ENCODE measurements at places on chromosomes 7 and 10. TPM values are rescaled to one million over a fixed set of nuclear protein-coding genes. Genes with fewer than 3 reads are reported as not detected.
A peak's percentile ranks its signal among the peaks of the same experiment; 100 is the strongest.

DNA sequence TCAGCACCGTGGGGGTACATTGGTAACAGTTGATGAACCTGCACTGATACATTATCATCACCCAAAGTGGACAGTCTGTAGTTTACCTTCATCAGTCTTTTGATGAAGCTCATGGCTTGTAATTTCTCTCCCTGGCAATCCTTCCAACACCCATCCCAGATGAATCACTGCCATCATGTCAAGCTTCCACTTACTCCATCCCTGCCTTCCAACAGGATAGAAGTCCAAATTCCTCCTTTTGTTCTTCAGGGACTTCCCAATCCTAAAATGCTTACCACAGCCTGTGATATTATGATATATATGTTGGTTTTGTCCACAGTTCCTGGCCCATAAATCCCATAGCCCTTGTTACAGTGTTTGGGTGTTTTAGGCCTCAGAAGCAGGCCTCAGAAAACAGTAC lies 16.1 kb downstream of the SNX10 start:
- DNase-seq, result no peak

DNA sequence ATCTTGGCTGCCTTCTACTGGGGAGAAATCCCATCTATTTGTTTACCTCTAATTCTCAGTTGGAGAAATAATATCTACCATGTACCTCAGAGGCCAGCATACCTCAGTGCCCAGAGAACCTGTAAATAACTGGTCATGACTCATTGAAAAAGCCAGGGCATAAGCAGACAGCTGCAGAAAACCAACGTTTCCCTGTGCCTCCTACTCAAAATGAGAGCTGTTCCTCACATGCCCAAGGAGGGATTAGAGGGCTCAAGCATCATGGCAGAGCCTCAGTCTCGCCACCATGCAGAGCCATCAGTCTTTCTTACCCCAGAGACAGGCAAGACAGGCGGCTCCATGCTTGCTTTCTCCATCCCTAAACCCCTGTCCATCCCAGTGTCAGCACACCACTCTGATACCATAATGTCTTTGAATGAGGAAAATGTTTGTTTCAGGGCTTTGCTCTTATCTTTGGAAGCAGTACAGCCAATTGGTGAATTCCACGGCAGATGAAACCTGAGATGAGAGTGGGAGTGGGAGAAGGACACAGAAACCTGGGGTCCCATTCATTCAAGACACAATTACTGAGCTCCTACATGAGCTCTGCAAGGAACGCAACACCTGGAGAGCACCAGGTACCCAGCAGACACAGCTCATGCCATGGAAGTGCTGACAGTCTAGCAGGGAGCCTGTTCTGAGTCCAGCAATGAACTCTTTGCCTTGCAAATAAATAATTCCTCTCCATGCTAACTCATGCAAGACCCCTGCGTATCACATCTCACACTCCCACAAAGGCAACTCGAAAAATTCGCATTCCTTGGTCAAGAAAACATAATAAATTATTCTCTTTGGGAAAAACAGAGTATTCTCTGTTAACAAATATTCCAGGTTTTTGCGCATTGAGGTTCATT lies 21.1 kb downstream of the PON1 start:
- no peak for DNase-seq

GRCh38 chr7:137094-137891 lies 55.1 kb upstream of the FAM20C start:
- no peak for DNase-seq

DNA sequence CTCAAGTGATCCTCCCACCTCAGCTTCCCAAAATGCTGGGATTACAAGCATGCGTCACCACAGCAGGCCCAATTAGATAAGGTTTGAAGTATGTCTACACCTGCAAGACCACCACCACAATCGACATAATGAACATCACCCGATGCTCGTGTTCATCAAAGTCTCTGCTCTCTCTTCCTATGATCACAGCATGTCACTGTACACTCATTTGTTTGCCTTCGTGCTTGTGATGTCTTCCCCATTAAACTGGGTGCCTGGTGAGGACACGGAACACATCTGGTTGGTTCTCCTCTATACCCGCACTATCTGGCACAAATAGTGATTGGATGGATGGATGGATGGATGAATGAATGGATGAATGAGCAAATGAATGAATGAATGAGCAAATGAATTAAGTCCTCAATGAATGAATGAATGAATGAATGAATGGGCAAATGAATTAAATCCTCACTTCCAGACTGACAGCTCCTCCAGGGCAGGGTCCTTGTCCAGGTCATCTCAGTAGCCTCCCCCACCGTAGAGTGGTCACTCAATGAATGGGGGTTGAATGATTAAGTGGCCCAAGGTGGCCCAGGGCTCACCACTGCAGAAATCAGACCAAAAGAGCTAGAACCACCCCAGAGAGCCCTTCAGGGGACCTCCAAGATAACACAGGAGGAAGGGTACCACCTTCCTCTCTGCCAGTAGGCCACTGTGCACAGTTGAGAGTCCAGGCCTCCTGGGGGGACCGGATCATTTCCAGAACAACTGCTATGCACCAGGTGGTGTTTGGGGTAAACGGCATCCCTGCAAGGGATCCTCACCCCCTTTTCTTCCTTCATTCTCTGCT lies 101.9 kb upstream of the TNRC18 start:
- peak; percentile 25 for DNase-seq

- no peak for DNase-seq
These were observed 56.8 kb downstream of the TNS3 start for GRCh38 chr7:47525066-47525623.

DNA sequence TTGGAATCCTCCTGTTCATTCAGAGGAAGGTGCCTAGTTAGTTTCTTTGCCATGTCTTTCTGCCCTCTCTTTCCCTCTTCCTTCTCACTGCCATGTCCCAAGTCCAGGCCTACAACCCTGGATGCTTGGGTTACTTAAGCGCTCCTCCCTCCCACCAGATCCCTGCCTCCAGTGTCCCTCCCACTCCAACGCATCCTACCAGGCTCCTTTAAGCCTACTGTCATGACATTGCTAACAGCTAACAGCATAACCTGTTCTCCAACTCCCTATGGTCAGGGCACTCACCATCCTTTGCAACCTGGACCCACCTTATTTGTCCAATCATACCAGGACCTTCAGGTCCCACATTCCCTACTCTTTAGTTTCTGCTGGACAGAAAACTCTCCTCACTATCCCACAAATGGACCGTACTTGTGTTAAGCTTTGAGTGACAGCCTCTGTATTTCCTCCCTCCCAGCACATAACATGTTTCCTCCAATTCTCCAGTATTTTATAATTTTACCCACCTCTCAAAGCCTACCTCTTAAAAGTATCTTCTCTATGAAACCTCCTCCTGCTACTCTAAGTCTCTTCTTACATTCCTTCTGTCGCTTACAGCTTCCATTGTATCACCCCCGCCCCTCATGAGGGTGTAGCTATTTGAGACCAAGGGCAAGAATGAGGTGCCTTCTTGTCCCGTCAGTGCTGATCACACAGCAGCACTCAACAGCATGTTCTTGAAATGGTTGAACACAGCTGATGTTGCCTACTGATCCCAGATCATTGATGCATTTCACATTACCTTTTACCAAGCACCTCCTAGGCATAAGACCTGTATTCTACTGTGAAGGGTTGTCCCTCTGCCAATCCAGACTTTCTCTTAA lies 1.7 kb downstream of the BLNK start:
- DNase-seq, result no peak

DNA sequence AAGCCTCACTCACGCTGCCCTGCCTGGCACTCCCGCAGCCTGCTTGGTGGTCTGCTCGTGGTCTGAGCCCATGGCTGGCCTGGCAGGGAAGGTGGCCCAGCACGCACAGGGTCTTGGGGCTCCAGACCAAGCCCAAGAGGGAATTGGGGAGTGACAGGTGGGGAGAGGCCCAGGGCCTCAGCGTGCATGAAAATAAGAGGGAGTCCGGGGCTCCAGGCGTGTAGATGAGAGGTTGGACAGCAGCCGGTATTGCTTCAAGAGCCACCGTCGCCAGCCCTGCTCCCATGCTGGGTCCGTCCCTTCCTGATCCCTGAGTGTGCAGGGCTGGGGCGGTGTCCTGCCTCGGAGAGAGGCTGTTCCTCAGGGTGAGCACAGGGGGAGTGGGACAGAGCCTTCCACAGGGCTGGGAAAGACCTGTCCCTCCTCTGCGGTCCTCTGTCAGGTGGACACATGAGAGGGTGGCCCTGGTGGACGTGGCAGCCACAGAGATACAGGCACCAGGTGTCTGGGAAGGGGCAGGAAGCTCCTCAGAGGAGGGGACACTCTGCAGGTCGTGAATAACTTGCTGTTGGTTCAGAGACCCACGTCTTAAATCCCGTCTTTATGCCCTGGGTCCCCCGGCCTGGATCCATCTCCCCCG lies 113.1 kb downstream of the INPP5A start:
- no peak for DNase-seq

GRCh38 chr7:100061518-100062193 lies 12.1 kb downstream of the ZSCAN21 start:
- DNase-seq, result no peak

DNA sequence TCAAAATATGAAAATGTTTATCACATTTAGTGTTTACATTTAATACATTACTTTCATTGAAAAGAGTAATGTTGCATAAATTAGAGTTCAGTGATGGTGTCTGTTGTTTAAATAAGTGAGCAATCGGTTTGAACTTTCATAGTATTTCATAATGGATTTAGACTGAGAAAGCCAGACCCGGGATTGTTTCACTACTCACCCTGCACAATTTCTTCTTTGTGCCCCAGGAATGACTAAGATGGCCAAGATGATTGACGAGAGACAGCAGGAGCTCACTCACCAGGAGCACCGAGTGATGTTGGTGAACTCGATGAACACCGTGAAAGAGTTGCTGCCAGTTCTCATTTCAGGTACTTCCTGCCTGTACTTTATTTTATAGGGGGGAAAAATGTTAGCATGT lies 74.6 kb downstream of the VCL start:
- DNase-seq, result no peak

- no peak for DNase-seq
These were observed 22.5 kb upstream of the MMP21 start for GRCh38 chr10:125797994-125798662.

- DNase-seq, result peak; percentile 69
These were observed 31.9 kb downstream of the BEND7 start for GRCh38 chr10:13496931-13497330.

DNA sequence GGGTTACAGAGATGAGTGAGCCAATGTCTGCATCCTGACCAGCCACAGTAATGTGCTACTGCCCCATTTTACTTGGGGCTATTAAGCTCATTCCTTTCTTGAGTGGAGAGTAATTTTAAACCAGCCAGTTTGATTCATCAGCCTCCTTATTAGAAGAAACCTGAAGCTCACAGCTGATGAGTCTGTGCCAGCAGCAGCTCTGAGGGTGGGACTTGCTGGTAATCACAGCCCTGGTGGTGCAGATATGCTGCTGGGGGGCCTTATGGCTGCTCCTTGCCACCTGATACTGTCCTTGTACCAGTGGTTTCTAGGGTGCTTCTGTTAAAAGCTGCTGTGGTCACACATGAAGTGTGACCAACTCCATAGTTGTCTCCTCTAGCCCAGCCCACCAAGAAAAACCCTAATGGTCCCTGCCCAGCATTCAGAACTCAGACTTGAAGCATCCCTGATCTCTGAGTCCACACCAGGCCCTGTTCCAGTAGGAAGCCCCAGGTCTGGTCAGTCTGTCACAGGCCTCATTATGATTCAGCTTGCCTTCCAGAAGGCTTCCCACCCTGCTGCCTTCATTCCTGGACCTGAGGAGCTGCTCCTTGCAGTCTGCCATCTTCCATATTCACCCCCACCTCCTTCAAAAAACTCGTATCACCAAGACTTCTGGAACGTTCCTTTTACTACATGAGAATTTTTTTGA lies 28.9 kb upstream of the RBM20 start:
- no peak for DNase-seq

DNA sequence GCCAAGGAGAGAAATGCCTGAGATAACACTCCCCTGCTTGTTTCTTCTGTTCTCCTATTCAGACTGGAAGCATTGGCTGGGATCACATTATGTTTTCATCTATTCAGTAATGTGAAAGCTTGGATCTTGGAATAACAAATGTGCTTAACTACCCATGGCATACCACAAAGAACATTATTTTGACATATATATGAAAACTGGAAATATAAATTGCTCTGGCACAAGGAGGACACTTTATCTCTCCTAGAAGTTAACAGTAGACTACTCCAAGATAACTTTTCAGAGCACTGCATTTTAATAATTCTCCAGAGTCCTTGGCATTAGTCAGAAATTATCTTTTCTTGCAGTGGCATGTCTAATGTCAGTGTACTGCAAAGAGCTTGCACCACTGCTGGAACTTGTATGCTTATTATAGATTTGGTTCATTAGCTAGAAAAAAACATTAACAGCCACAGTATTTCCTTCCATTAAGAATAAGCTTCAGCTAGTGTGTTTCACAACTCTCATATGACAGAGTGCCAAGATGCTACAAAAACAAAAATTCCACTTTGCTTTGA lies 169.3 kb upstream of the LRRN3 start:
- DNase-seq, result no peak

DNA sequence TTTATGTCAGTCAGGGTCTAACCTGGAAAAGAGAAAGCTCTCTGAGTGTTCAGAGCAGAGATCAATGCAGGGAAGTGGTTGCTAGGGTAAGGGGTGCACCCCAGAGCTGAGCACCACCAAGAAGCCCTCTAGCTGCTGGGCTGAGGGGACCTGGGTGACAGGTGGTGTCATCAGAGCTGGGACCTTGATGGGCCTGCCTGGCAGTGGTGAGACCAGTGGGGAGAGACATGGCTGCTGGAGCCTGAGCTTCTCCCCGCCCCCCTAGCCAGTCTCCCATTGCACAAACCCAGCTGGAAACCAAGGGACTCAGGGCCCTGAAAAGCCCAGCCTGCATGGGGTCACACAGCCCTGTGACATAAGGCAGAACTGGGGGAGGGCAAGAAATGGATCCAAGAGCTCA lies 49.1 kb upstream of the OSBPL3 start:
- no peak for DNase-seq

- DNase-seq, result peak; percentile 88
These were observed 7.8 kb upstream of the TRIM56 start for GRCh38 chr7:101077303-101078086.

GRCh38 chr7:118054529-118054928 lies 129.4 kb upstream of the LSM8 start:
- no peak for DNase-seq

GRCh38 chr7:32092346-32092745 lies 22.1 kb upstream of the PDE1C start:
- DNase-seq, result no peak

Gene POLR3A
- 16.0 TPM for total RNA-seq

Gene ZPBP
- total RNA-seq, result not detected

Gene CYP26C1
- 0.22 TPM for total RNA-seq

Gene MYPN
- not detected for total RNA-seq

Gene PTF1A
- not detected for total RNA-seq

Gene COL17A1
- total RNA-seq, result 2.3 TPM

Measured in neural progenitor cell (in vitro differentiated cells).